ENCODE measurements at places on chromosomes 13 and 19. TPM values are rescaled to one million over a fixed set of nuclear protein-coding genes. Genes with fewer than 3 reads are reported as not detected.
A peak's percentile ranks its signal among the peaks of the same experiment; 100 is the strongest.

GRCh38 chr13:74280093-74280794, 146.0 kb upstream of the KLF12 start:
- H3K27ac ChIP-seq, result no peak overlapping the region
- DNase-seq, result no peak
- H3K4me3 ChIP-seq, result no peak overlapping the region
- H3K27me3 ChIP-seq, result no peaks in the 10 kb centered on the region

GRCh38 chr19:3950871-3951861, 18.3 kb downstream of the NMRK2 start:
- no peaks in the 10 kb centered on the region for H3K36me3 ChIP-seq
- no peak for DNase-seq
- H3K27ac ChIP-seq, result peak overlapping the region; percentile 24
- H3K4me1 ChIP-seq, result no peaks in the 10 kb centered on the region

DNA sequence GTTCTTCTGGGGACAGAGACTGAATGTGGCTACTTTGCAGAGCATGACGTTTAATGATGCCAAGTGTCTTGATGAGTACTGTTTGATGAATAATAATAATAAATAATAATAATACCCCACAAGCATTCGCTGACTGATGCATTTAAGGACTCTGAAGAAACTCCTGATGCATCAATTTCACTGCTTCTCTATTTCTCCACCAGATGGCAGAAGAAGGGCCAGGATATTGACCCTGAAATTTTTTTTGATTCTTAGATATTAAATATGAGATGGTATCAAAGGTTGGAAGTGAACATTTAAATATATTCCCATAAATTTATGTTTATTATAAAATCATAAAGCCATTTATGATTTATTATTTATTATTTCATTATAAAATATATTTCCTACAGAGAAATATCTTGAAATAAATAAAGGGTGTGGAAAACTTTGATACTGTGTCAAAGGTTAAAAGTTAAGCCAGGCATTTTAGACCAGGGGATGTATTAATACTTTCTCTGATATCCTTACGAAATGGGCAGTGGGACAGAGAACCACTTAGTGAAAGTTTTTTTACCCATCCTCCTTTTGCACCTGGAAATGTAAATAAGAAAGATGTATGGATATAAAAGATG, 170.9 kb downstream of the LACC1 start:
- H3K4me1 ChIP-seq, result no peaks in the 10 kb centered on the region
- H3K27me3 ChIP-seq, result no peaks in the 10 kb centered on the region
- no peak overlapping the region for H3K4me3 ChIP-seq
- peak; percentile 19 for DNase-seq
- no peak overlapping the region for H3K27ac ChIP-seq

DNA sequence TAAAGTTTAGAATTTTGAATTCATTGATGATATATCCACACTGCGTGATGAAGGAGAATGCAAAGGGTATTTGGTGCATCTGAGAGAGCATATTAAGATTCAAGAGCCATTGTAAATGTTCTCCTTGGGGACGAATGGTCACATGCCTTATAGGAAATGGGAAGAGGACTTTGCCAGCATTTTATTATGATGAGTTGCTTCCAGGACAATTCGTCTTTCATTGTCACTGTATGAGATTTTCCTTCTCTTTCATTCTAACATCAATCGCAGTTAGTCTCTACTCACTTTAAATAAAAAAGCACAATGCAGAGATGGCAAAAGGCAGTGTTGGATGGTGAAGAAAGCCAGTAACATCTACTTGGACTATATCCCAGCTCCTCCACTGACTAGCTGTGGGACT, 21.4 kb downstream of the WDFY2 start:
- no peaks in the 10 kb centered on the region for H3K27me3 ChIP-seq
- H3K36me3 ChIP-seq, result no peaks in the 10 kb centered on the region
- no peak overlapping the region for H3K4me3 ChIP-seq

Gene PLEKHA4
- 4.1 TPM for total RNA-seq

DNA sequence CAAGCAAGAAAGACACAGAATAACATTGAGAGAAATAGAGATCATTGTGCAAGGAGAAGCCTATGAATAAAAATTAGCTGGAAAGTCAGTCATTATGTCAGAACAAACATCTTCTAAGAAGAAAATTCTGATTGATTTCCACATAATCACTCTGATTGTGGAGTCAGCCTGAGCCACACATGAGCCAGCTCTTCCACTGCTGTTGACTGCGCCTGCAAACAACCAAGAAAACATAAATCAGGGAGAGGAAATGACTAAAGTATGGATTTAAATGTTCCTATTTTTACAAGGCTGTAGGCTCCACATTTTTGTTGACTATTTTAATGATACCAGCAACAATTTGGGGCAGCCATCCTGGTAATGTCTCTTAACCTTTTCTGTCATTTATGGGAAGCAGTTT, 962.3 kb downstream of the EFNB2 start:
- no peak for DNase-seq
- no peak overlapping the region for H3K4me3 ChIP-seq
- H3K27ac ChIP-seq, result no peak overlapping the region
- no peaks in the 10 kb centered on the region for H3K36me3 ChIP-seq
- H3K4me1 ChIP-seq, result no peaks in the 10 kb centered on the region

Gene JSRP1
- 1.0 TPM for total RNA-seq

DNA sequence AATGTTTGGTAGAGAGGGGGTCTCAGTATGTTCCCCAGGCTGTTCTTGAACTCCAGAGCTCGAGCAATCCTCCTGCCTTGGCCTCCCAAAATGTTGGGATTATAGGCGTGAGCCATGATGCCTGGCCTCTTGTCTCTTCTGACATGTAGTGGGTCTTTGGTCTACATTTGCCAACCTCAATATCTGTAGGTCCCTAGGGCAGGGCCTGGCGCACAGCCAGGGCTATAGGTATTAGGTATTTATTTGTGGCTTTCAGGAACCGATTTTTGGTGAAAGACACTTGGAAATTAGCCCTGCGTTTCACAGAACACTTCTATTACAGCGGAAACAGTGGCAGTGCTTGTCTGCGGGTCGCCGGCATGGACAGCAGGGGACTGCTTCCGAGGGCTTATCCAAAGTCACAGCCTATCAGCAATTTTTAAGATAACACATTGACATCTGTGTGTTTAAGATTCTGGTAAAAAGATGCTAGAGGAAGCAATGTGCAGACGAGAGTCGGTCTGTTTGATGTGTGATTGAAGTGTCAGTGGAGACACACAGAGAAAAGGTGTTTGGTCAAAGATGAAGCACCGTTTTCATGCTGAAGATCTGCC, 14.5 kb downstream of the ZNF536 start:
- H3K4me3 ChIP-seq, result no peak overlapping the region
- DNase-seq, result no peak
- H3K4me1 ChIP-seq, result no peaks in the 10 kb centered on the region
- no peaks in the 10 kb centered on the region for H3K36me3 ChIP-seq
- no peak overlapping the region for H3K27ac ChIP-seq

All from CD8-positive, alpha-beta memory T cell (primary cell).